ENCODE measurements at places on chromosomes 3 and 15. TPM values are rescaled to one million over a fixed set of nuclear protein-coding genes. Genes with fewer than 3 reads are reported as not detected.
A peak's percentile ranks its signal among the peaks of the same experiment; 100 is the strongest.

Gene ATP8B4
- 0.51 TPM for total RNA-seq

Gene ITIH3
- 0.35 TPM for total RNA-seq

Gene GOLGA8G
- not detected for total RNA-seq

Gene IMPG2
- 0.09 TPM for total RNA-seq

Gene CELSR3
- 2.1 TPM for total RNA-seq

GRCh38 chr3:45064512-45065372, 38.6 kb downstream of the CLEC3B start:
- DNase-seq: peak; percentile 64
- no peaks in the 10 kb centered on the region for H3K36me3 ChIP-seq
- H3K27ac ChIP-seq: peak overlapping the region; percentile 94
- H3K4me3 ChIP-seq: peak overlapping the region; percentile 12
- H3K4me1 ChIP-seq: peaks cover 68% of the 10 kb centered on the region

DNA sequence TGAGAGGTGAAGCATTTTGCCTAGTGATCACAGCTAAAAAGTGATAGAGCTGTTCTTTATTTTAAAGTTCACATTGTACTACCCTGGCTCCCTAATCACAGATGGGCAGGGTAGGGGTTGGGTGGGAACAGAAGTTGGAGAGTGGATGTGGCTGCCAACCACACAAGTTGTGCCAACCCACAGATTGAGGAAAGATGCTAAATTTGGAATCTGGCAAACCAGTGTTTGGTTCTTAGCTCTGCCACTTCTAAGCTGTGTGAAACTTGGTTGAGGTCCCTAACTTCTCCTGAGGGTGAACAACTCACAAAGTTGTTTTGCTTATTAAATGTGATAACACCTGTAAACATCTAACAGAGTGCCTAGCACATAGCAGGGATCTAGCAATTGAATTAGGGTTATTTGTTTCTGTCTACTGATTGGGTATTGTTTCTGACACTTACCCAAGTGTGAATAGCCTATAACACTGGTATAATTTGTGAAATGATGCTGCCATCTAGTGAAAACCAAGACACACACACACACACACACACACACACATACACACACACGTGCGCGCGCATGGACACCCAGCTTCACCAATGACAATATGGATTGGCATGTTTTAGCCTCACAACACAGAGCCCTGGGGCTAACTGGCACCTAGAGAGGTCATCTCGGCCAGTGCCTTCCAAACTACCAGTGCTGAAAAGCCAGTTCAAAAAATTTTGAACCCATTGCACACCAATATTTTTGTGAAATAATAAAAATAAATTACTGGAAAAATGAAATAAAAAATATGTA, 25.3 kb downstream of the ADGRG7 start:
- no peak overlapping the region for H3K4me3 ChIP-seq
- no peak overlapping the region for H3K27ac ChIP-seq
- no peaks in the 10 kb centered on the region for H3K27me3 ChIP-seq
- peaks cover 20% of the 10 kb centered on the region for H3K4me1 ChIP-seq

DNA sequence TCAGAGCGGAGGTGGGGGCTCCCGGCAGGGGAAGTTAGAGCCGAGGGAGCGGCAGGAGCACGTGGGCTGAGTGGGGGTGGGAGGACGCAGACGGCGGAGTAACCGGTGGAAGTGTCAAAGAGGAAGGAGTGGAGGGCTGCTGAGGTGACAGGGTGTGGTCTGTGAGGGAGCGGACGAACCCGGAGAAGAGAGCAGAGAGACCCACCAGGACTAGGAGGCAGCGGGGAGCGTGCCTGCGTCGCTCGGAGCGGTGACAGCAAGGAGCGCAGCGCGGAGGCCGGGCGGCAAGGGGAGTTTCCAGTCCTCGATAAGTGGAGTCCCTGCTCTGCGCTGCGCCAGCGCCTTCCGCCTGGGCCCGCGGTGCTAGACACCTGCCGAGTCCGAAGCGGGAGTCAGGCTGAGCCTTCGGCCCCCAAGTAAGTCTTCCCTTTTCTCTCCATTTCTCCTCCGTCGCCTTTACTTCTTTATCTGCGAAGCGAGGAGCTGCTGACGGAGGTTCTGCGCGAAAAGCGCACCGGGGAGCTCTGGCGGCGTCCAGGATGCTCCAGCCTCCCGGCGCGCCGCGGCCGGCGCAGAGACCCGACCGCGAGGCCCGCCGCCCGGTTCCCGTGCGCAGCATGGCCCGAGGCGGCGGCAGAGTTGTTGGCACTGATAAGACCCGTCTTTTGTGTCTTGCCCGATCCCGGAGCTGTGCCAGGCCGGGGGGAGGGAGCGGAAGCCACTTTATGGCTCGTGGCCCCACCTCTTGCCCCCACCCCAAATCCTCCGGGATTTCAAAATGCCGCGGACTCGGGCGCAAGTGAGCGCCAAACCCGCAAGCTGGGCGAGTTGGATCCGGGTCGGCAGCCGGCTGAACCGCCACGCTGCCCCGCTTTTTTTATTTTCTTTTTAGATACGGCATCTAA, 533.0 kb upstream of the SEMA6D start:
- H3K4me3 ChIP-seq: no peak overlapping the region
- no peaks in the 10 kb centered on the region for H3K27me3 ChIP-seq
- no peak overlapping the region for H3K27ac ChIP-seq
- no peak for DNase-seq

GRCh38 chr15:85581495-85581894, 201.1 kb downstream of the AKAP13 start:
- H3K27me3 ChIP-seq: no peaks in the 10 kb centered on the region
- no peak overlapping the region for H3K27ac ChIP-seq
- no peak overlapping the region for H3K4me3 ChIP-seq
- no peaks in the 10 kb centered on the region for H3K4me1 ChIP-seq

- H3K4me1 ChIP-seq: no peaks in the 10 kb centered on the region
- H3K4me3 ChIP-seq: no peak overlapping the region
- H3K36me3 ChIP-seq: no peaks in the 10 kb centered on the region
- no peak overlapping the region for H3K27ac ChIP-seq
Measured at GRCh38 chr3:149468504-149469212, 5.8 kb upstream of the TM4SF4 start.

DNA sequence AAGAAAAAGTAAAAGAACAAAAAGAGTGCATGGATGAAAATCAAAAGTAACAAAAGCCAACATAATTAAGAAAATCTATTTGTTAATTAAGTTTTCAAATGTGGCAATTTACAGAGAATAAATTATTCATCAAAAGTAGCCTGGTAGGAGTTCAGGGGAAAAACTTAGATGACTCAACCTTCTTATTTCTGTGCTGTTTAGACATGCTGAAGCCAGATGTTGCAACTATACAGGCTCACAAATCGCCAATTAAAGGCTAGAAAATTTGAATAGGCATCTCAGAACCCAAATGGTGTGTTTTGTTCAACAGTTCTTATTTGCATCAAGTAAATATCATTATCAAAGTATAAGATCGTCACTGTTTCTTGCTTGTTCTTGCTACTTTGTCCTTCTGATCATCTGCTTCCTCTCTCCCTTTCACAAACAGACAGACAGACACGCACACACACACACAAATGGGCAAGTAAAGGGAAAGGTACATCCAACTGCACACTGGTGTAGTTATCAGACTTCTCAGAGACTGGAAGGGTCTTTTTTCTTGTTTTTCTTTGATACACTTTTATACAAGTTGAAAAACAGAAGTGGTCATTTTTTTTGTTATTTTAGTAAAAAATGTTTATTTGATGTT, 572.2 kb downstream of the MECOM start:
- peaks cover 81% of the 10 kb centered on the region for H3K36me3 ChIP-seq
- no peaks in the 10 kb centered on the region for H3K4me1 ChIP-seq
- no peak overlapping the region for H3K4me3 ChIP-seq
- no peak overlapping the region for H3K27ac ChIP-seq
- no peak for DNase-seq

DNA sequence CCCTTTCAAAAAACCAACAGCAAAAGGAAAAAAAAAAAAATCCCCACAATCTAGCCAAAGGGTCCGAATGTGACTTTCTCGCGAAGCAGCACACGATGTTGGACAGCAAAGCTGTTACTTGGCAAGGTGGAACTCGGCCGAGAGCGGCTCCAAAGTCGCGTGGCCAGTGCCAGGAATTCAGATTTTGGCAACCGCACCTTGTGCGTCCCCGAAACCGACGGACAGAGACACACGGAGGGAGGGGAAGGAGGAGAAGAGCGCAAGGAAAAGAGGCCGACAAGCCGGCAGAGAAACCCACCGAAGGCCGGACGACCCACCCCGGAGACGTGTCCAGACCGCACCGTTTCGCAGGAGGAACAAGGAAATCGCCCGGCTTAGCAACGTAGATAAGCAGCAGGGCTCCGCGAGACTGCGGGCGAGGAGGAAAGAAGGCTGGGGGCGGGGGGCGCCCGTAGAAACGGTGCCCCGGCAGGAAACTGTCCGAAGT, 517.3 kb downstream of the MECOM start:
- H3K4me1 ChIP-seq: peaks cover 19% of the 10 kb centered on the region
- peak; percentile 51 for DNase-seq
- H3K27ac ChIP-seq: peak overlapping the region; percentile 89
- no peaks in the 10 kb centered on the region for H3K27me3 ChIP-seq
- peak overlapping the region; percentile 60 for H3K4me3 ChIP-seq

DNA sequence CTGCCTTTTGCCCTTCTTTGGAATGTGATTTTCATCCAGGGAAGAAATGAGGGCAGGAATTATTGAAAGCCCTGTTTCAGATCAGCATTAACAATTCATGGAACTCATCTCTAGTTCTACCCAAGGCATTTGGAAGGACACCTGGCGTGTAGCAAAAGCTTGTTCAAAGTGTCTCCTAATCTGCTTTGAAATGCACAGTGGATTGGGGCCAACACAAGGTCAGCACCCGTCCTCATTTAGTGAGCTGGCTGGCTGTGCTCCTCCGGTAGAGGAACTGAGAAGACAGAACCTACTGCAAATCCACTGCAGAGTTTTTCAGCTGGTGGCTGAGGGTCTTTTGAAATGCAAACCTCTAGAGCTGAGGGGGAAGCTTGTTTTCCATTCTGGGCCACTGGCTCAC, 141.6 kb upstream of the STT3B start:
- no peak for DNase-seq
- peaks cover 4% of the 10 kb centered on the region for H3K27me3 ChIP-seq
- no peaks in the 10 kb centered on the region for H3K36me3 ChIP-seq
- no peaks in the 10 kb centered on the region for H3K4me1 ChIP-seq

DNA sequence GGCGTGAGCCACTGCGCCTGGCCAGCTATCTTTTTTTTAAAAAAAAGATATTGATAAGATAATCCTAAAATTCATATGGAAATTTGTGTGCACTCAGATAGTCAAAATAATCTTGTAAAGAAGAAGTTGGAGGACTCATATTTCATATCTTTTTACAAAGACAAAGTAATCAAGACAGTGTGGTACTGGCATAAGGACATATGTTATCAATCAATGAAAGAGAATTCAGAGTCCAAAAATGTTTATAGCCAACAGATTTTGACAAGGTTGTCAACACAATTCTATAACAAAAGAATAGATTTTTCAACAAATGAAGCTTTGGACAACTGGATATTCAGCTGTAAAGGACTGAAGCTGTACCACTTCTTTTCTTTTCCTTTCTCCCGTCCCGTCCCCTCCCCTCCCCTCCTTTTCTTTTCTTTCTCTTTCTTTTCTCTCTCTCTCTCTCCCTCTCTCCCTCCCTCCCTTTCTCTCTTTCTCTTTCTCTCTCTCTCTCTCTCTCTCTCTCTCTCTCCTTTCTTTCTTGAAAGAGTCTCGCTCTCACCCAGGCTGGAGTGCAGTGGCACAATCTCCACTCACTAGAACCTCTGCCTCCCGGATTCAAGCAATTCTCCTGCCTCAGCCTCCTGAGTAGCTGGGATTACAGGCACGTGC, 126.8 kb downstream of the GSK3B start:
- DNase-seq: no peak
- no peak overlapping the region for H3K4me3 ChIP-seq
- no peaks in the 10 kb centered on the region for H3K4me1 ChIP-seq
- no peak overlapping the region for H3K27ac ChIP-seq
- H3K27me3 ChIP-seq: no peaks in the 10 kb centered on the region

DNA sequence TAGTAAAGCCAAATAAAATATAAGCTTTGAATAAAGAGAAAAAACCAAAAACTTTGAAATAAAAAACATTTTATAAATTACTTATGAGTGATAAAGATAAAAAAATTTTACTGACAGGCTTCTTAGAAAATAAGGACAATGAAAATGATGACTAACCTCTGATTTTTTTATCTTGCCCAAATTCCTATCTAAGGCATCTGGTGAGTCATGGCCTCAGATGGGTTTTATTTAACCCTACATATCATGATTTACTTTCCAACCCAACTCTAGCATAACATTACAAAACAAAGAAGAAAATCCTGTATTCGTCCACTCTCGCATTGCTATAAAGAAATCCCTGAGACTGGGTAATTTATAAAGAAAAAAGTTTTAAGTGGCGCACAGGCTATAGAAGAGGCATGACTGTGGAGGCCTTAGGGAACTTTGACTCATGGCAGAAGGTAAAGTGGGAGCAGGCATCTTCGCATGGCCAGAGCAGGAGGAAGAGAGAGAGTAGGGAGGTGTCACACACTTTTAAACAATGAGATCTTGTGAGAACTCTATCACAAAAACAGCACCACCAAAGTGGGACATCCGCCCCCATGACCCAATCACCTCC, 152.1 kb downstream of the NEK10 start:
- no peak overlapping the region for H3K4me3 ChIP-seq
- H3K27ac ChIP-seq: no peak overlapping the region
- DNase-seq: no peak
- no peaks in the 10 kb centered on the region for H3K4me1 ChIP-seq
- H3K27me3 ChIP-seq: no peaks in the 10 kb centered on the region

DNA sequence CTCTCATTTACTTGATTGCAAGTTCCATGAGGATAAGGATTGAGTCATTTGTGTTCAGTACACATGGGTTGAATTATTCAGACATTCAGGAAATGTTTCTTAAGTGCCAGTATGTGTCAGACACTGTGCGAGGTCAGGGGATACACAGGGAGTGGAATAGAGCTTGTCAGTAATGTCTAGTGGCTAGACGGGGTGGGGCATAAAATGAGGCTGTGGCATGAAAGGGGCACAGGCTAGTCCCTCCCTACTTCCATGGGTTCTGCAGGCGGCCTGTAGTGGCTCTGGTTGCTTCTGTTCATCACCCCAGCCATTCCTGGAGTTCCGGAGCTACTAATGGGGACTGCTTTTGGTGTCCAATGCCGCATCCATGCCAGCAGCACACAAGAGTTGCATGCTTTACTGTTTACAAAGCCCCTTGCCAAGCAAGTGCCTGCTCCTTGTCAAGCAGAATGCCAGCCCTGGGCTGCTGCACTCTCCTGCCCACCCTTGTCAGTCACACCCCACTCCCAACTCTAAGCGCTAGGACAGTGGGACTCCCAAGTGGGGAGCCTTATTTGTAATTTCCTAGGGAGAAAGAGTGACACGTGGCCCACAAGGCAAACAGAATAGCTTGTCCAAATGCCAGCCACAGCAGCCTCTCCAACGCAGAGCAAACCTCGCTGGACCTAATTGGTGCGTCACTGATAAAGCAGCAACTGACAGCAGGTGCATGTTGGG, 70.8 kb downstream of the RAB11A start:
- no peak for DNase-seq
- H3K4me3 ChIP-seq: no peak overlapping the region
- peaks cover 10% of the 10 kb centered on the region for H3K27me3 ChIP-seq
- no peaks in the 10 kb centered on the region for H3K36me3 ChIP-seq
- no peak overlapping the region for H3K27ac ChIP-seq
- H3K4me1 ChIP-seq: no peaks in the 10 kb centered on the region

GRCh38 chr3:195803289-195803908, 8.3 kb downstream of the MUC4 start:
- H3K27me3 ChIP-seq: no peaks in the 10 kb centered on the region
- no peak for DNase-seq
- no peaks in the 10 kb centered on the region for H3K36me3 ChIP-seq
- peak overlapping the region; percentile 82 for H3K27ac ChIP-seq
- H3K4me1 ChIP-seq: peaks cover 54% of the 10 kb centered on the region

- no peak overlapping the region for H3K4me3 ChIP-seq
- DNase-seq: no peak
- no peaks in the 10 kb centered on the region for H3K4me1 ChIP-seq
- H3K27me3 ChIP-seq: no peaks in the 10 kb centered on the region
- no peaks in the 10 kb centered on the region for H3K36me3 ChIP-seq
- H3K27ac ChIP-seq: no peak overlapping the region
Measured at GRCh38 chr3:157463816-157464215, 27.2 kb downstream of the PTX3 start.

Measured in K562 (cell line).